ENCODE measurements at places on chromosomes 1 and 21.
A peak's percentile ranks its signal among the peaks of the same experiment; 100 is the strongest.

DNA sequence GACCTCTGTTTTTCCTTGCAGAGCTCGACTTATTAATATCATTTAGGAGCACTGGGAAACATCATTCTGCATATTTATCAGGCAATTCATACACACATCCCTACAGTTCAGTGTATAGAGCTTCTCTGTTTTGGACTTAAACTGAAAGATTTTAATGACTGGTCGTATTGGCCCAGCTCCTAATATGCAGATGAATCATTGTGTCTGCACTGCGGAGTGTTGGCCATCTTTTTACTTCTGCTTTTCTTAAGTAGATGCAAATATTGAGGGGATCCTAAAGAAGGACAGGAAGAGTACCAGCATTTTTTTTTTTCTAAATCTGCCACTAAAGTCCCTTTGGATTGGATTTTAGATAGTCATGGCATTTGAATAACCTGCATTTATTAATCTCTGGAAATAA, 154.8 kb downstream of the BACH1 start:
- DNase-seq: no peak

DNA sequence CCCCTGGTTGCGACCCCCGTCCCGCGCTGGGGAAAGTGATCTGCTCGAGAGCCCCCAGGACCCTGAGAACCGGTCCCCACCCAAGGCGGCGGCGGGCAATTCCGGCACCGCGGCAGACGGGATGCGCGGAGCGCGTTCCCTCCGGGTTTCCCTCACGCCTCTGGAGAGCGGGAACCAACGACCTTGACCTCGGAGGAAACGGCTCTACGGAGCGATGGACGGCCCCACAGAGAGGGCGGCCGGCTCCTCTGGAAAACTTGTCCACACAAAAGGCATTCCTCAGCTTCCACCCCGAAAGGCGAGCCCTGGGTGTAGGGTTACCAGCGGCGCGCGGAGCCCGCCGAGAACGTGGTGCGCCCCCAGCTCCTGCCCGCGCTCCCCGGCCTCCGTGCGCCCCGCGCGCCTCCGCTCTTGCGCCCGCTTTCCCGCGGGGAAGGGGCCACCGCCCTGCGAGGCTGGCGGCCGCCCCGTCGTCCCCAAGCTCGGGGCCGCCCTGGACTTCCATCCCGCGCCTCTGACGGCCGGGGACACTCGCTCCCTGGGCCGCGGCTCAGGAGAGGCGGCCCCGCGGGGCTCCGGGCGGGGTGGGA, 391 bp upstream of the KIAA1614 start:
- DNase-seq: no peak

DNA sequence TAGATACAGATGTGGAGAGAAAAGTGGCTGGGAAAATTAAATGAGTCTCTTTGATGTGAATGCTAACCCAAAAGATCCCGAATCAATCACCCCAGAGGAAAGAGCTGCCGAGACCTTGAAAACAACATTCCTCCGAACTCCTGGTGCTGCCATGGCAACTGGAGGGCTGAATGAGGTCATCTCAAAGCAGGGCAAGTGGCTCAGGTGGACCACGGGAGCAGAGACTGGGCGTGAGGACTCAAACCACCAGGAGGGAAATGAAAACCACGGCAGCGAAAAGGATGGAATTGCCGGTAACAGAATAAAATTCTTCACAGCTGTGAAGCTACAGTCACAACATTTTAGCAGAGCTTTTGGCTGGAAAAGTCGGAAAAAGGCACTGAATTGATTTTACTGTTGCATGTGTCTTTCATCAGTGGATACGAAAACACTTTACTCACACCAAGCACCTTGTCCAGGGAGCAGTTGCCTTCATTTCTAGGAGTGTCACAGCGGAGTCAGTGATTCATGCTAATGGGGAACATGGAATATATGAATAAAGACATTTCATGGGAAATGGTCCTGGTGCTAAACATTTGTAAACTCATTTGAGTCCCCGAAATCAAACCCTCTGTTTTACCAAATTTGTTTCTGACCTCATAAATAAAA, 23.2 kb upstream of the BECN2 start:
- no peak for DNase-seq

GRCh38 chr1:179973198-179974110, 18.8 kb downstream of the CEP350 start:
- no peak for DNase-seq

- DNase-seq: no peak
These were observed 11.7 kb downstream of the HYI start for GRCh38 chr1:43441894-43442637.

DNA sequence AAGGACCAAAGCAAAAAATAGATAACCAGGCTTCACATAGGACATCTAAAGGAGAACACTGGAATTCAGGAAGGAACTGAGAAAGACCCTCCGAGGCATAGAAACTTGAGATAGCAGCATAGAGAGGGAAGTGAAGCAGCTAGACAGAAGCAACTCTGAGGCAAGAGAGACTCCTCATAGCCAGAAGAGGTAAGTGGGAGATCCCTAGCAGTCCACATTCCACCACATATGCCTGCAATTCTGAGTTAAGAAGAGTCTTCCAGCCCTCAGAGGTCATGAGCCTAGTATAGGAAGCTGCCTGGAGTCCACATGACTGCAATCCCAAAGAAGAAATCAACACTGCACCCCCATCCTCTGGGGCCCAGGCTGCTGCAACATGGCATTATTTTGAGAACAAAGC, 13.9 kb upstream of the FGGY start:
- DNase-seq: no peak

DNA sequence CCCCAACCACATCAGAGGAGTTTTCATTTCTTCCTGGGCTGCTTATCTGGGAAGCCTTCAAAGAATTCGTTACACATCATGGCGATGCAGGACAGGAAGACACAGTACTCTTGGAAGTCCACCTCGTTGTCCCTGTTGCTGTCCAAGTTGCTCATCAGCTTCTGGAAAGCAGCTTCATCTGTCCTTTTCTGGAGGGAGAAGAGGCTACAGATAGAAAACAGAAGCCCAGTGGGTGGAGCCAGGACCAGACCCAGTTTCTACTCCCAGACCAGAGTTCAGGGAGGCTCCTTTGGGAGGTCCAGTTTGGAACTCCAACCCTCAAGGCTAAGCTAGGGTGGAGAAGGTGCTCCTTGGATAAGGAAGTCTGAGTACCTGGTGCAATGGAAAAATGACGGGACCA, 1.9 kb downstream of the S100A4 start:
- no peak for DNase-seq

- DNase-seq: no peak
These were observed 170.9 kb downstream of the LRRC7 start for GRCh38 chr1:69738458-69739250.

GRCh38 chr1:7255303-7256058, 470.2 kb downstream of the CAMTA1 start:
- no peak for DNase-seq

DNA sequence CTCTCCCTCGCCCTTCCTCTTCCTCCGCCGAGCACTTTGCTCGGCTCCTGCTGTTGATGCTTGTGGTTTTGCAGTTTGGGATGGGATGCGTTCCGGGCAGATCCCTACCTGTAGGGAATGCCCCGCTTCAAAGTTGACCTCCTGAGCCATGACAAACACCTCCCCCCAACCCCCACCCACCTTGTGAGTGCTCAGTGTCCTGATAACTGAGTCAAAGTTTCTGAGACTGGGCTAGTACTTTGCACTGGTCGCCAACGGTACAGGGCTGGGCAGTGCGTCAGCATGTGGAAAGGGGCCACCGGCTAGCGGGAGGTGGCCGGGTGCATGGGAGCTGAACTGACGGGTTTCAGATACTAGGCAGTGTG, 771 bp downstream of the RABGAP1L start:
- peak; percentile 11 for DNase-seq

GRCh38 chr1:57623039-57623790, 199.4 kb upstream of the DAB1 start:
- DNase-seq: no peak

DNA sequence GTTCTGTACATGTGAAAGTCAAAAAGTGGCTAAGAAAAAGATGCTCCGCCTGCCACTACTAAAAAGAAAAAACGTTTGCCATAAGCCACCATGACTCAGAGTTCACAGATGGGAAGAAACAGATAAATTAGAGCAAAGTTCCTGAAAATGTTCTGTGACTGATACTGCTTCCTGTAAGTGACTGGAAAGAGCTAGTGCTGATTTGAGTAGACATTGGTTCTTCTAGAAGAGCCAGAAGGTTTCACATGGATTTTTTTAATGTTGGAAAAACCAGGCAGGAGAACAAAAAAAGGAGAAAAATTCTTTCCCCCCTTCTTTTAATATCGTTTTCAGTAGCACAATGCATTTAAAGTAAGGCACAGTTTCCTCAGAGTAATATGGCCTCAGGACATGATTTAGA, 221.4 kb downstream of the HLX start:
- DNase-seq: no peak

GRCh38 chr1:178294654-178295053, 200.8 kb downstream of the RASAL2 start:
- DNase-seq: no peak

- DNase-seq: no peak
These were observed 58.2 kb downstream of the ZNF644 start for GRCh38 chr1:90963651-90964050.

DNA sequence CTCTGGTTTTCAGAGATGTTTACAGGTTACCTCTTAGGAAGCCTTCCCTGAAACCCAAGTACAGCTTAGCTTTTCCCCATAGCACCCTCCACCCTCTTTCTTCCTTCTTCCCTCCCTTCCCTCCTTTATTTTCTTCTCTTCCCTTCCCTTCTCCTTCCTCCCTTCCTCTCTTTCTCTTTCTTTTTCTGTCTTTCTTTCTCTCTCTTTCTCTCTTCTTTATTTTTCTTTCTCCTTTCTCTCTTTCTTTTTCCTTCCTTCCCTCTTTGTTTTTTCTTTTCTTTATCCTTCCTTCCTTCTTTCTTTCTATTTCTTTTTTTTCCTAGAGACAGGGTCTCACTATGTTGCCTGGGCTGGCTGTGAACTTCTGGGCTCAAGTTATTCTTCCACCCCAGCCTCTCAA, 231.6 kb downstream of the SLC35F3 start:
- no peak for DNase-seq

GRCh38 chr1:218049641-218050040, 235.5 kb upstream of the RRP15 start:
- DNase-seq: no peak

DNA sequence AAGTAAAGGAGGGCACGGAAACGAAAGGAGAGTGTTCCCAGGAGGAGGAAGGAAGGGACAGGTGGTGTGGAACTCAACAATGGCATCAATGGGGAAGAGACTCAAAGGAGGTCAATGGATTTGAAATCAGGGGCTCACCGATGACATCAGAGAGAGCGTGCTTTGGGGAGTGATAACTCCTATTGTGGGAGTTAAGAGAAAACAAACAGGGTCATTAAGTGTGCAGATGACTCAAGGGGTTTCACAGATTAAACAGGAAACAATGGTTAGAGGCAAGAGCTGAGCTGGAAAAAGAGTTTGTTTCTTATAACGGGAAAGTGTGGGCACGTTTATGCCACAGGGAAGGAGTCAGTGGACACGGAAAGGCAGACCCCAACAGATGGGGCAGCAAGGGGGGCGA, 629.1 kb downstream of the SMYD3 start:
- DNase-seq: no peak

Measured in stimulated activated CD4-positive, alpha-beta T cell treated with anti-CD3 and anti-CD28 coated beads, Interleukin-4, amount 100 ng/mL, for 1 hour (primary cell).